ENCODE measurements at places on chromosomes 2 and 18. TPM values are rescaled to one million over a fixed set of nuclear protein-coding genes. Genes with fewer than 3 reads are reported as not detected.

INHBB gene
- total RNA-seq, result 2.4 TPM

- no peak for DNase-seq
Observed at GRCh38 chr2:48219234-48219554, 310.8 kb upstream of the STON1 start.

DNA sequence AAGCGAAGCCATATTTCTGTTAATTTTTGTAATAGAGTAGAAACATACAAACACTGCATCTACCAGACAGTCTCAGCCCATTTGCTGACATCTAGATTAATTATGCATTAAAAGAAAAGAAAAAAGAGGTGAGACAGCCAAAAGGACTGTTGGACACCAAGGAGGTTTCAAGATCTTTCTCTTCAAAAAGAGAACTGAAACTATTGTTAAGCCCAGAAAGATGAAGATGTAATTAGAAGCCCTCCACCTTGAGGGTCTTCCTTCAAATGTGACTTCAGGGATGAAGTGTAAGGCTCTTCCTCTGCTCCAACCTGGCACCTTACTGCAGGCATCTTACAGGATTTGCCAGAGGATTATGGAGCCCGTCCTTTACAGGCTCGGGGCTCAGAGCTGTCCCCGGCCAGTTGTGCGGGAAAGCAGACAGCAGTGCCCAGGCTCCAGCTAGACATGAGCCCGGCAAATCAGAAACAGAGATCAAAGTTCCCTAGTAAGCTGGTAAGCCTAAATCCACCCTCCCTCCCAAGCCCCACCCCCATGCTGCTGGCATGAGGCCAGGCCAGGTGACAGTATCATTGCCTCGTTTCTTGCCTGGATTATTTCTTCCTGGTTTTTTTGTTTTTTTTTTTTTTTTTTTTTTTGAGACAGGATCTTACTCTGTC, 38.9 kb downstream of the ADI1 start:
- no peak for DNase-seq

GRCh38 chr2:11305958-11306357, 38.5 kb downstream of the ROCK2 start:
- no peak for DNase-seq

IL36G gene
- total RNA-seq, result not detected

DNA sequence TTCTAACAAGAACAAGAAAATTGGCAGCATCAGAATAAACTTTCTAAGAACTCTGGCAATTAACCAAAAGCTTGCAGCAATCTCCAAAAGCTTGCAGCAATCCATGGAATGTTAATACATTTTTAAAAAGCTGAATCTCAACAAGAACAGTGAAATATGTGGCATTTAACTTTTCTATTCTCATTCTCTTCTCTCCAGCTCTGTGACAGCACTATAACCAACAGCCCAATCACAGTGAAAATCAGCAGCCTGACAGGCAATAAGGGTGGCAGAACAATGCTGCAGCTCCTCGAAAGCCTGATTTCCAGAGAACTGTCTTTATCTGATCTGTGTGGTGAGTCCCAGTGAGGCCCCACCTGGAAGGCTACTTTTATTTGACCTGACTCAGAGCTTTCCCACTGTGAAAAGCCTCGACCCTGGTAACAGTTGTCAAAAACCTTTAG, 60.0 kb downstream of the TMEM131 start:
- DNase-seq, result no peak

DNA sequence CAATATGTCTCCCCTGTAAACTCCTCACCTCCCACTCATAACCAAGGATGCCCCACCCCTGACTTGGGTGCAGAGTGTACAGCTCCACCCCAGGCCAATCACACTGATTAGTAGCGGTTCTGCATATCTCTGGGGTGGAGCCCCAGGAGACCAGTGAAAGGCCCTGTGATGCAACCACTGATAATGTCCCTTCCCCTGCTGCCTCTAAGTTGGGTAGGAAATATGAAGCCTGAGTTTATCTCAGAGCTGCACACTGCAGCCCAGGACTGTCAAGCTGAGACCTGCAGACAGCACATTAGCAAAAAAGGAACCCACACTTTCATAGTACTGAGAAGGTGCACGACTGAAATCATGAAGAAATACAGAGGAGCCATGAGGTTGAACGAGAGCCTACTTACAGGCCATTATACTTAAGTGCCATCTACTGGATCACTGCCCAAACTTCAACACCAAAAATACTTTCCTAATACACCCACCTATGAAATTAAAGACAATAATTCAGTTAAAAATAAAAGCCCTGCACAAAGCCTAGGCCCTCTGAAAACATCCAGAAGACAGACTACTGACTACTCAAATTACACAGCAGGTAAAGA, 455.4 kb upstream of the LRRTM4 start:
- DNase-seq, result no peak

DNA sequence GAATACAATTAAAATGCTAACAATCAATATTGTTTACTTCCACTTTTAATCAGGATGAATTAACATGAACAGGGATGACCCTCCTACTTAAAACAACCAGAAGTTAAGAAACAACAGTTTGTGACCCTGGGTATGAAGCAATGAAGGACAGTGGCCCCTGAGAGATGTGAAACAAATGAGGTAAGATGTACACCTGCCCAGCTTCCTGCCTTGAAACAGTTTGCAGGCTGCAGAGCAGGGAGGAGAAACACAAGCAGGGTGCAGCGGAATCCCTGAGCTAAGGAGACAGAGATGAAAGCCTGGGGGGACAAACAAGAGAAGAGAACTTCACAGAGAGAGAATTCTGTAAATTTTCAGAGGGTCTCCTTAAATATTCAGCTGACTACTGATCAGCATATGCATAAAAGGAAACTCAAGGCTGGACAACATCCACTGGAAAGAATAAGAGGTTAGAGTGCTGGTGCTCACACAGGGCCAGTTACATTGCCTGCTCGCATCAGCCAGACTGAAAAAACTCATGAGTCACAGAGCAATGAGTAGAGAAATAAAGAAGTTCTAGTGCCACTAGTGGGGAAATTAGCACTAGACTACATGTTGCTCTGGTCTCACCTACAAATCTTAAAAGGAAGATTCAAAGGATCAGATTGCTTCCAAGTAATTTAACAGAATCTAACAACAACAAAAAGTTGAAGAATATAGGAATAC, 106.4 kb downstream of the PID1 start:
- DNase-seq, result no peak

SLC16A14 gene
- total RNA-seq, result 1.1 TPM

ALPG gene
- not detected for total RNA-seq

GRCh38 chr2:115609978-115610377, 1167.5 kb downstream of the DPP10 start:
- DNase-seq, result no peak

GRCh38 chr2:172667581-172668325, 67.9 kb upstream of the RAPGEF4 start:
- DNase-seq, result no peak

DNA sequence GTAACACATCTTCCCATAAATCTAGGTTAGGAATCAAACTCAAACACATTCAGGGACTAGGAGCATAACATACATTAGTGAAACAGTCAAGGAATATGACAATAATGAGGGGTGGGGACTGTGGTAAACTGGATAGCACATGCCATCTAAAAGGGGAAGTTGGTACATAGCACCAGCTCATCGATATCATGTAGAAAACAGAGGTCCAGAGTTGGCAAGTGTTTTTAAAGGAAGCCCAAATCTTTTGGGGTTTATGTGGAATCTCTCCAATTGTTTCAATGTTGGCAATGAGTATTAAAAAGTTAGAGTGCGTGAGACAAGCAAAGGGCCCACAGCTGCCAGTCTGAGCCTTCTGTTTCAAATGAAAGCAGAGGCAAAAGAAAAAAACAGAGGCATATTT, 24.4 kb downstream of the KLF7 start:
- DNase-seq, result no peak

DNA sequence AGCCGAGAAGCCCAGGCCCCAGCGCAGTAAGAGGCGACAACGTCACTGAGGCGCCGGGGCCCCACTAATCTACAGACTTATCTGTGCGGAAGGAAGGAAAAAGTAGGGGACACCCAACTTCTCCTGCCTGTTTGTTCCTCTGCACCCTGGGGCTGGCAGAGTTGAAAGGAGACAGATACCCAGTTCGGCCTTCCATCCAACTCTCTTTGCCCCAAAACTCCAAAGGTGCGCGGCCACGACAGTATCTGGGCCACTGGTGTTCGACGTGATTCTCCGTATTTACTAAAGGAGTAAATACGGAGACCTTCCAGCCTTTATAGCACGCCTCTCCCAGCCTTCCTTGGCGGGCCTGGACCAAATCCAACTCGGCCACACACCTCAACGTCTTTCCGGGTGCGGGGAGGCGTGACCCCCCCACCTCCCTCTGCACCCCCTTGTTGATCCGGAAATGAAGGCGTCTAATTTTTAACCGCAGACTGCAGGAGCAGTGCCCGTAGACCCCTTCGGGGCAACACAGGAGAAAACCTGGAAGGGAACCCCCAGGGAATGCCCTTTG, 1.6 kb downstream of the SMAD7 start:
- DNase-seq, result no peak

MPP4 gene
- 24.4 TPM for total RNA-seq

DNA sequence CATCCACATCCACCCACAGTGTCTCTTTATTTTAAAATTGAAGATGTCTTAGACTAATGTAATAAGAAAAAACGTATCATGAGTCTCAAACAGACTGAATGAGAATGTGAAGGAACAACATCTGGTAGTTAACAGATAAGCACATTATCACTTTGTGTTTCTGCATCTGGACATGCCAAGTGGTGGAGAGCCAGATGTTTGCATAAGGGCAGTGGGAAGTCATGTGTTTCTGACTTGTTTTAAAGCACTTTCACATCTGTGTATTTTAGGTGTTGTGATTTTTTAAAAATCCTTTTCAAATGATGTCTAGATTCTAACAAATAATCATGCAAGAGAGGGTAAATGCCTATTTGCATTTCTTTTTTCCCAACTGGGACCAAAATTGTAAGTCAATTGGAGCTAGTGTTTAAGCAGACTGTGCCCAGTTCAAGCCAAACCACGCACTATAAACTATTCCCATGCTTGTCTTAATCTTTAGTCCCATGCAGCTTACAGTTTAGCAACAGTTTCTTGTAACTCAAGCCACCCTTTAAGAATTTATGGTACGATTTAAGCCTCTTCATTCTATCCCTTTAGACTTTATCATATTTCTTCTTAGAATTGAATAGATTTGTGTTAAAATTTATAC, 272.7 kb upstream of the DOK6 start:
- no peak for DNase-seq

DNA sequence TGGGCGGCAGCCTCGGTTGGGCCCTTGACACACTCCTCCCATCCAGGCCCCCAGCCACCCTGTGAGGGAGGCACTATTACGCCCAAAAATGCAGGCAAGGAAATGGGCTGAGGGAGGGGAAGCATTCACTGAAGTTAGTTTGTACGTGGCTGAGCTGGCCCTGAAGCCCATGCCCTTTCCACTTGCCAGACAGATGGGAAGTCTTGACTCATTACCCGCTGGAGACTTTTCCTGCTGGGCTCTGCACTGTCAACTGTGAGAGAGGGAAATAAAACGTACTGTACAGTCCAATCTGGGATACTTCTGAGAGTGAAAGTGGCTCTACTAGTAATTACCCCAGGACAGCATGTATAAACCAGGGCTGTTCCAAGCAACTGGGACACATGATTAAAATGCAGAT, 125.9 kb downstream of the MSH2 start:
- DNase-seq, result no peak

DNA sequence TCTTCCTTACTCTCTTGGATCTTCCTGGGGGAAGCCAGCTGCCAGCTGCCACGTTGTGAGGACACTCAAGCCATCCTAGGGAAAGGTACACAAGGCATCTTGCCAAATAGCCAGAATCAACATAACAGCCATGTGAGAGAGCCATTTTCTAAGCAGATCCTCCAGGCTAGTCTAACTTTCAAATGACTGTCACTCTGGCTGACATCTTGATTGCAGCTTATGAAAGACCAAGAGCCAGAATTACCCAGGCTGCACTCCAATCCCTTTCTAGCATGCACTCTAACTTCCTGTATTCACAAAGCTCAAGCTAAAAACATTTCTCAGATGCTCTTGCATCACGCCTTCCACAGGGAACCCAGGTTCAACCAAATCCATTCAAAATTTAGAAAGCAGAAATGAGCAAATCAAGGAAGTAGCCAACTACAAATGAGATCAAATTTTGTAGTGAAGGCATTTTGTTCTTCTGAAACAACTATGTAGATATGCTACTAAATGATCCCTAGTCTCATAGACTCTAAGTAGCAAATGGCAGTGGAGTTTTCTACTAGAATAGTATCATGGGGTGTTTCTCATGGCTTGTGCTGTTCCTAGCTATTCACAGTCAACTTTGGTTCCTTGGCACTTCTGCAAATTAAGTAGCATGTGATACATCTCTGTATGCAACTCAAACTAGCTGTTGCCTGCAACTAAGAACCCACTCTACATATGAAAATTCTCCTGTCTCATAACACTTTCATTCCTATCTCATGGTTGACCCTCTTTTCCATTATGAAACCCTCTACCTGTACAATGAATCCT, 281.9 kb downstream of the ZEB2 start:
- no peak for DNase-seq

DNA sequence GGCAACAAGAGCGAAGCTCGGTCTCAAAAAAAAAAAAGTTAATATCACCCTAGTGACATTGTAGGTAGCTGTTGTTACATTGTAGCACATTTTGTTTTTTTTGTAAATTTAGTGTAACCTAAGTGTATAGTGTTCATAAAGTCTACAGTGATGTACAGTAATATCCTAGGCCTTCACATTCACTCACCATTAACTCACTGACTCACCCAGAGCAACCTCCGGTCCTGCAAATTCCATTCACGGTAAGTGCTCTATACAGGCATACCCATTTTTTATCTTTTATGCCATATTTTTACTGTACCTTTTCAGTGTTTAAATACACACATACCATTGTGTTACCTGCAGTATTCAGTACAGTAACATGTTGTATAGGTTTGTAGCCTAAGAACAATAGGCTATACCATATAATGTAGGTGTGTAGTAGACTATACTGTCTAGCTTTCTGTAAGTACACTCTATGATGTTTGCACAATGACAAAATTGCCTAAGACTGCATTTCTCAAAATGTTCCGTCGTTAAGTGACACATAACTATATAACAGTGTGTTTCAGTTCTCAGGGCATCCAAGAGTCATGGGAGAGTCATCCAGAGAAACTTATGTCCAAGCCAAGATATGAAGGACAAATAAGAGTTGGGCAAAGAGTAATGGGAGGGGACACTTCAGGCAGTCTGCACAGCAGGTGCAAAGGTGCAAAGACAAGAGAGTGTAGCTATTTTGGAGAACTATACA, 68.4 kb downstream of the TANK start:
- no peak for DNase-seq

GRB14 gene
- total RNA-seq, result 3.2 TPM

DNA sequence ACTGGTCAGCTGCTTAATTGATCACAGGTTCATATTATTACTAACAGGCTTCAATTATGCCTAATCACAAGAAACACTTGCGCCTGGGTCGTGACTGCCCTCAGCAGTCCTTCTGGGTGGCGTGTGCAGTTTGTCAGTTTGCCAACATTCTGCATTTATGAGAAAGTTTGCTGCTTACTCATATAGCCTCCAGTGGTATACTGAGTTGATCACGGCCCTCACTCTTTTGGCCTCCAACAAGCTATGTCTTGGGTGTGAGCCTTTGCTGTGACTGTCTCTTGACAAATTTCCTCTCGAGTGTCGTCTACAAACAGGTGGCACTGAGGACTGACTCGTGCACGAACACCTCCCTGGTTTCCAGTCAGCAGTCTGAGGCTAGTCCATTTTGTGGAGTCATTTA, 27.3 kb downstream of the DCDC2C start:
- DNase-seq, result no peak
